ENCODE measurements at places on chromosomes 1 and 21.

DNA sequence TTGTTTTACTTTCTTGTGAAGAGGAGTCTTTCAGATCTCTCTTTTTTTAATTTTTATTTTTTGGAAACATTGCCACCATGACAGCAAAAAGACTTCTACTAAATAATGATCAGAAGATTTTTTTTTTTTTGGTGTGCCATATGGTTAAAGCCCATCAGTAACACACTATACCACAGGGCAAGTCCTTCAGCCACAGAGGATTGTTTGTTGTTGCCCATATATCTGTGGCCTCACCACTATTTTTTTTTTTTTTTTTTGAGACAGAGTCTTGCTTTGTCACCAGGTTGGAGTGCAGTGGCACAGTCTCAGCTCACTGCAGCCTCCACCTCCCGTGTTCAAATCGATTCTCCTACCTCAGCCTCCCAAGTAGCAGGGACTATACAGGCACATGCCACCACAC is 29.2 kb downstream of the UAP1 start:
- no peak for DNase-seq

GRCh38 chr1:241499910-241500309 is 19.6 kb downstream of the FH start:
- DNase-seq = no peak

- DNase-seq = peak; percentile 72
These were observed 2.2 kb upstream of the ARHGAP30 start for GRCh38 chr1:161071886-161072371.

DNA sequence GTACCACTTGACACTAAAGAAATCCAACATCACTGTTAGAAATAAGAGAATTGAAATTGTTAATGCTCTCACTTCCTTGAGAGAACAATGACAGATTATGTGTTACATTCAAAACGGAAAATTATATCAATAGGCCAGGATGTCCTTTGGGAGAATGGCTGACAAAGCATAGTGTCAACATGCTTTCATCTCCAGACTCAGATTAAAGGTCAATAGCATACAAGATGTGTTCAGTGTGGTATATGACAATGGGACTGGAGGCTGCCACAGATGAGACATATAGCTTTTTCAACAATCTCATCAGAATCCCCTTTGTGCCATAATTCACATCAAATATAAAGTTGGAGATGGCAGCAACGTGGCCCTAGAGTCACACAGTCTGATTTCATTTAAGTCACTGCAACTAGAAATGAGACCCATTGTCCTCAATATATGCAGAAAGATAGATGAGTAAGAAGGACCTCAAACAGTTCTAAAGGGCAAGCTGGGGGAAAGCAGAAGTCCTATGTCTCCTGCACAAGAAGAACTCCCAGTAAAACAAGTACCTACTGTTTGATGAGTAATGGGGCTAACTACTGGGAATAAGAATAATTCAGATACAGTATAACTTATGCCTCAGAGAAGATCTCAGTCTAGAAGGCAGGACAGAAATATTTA is 327.9 kb downstream of the TTLL7 start:
- DNase-seq = no peak

- DNase-seq = no peak
These were observed 1.9 kb downstream of the BTF3L4 start for GRCh38 chr1:52057876-52058415.

- no peak for DNase-seq
These were observed 152.2 kb downstream of the PEX14 start for GRCh38 chr1:10626791-10627410.

DNA sequence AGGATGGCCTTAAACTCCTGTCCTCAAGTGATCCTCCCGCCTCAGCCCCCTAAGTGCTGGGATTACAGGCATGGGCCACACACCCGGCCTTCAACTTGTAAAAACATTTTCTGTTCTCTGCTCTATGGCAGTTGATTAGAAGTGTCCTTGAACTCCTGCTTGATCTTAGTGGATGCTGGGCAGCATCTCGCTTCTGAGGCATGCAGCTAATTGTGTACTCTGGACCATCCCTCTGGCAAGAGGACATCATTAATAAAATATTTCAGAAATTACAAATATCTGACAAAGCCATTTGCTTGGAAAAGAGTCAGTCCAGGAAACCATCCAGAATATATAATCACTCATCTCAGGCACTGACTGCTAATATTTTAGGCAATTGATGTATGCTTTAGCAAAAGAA is 8.1 kb downstream of the NGF start:
- no peak for DNase-seq

DNA sequence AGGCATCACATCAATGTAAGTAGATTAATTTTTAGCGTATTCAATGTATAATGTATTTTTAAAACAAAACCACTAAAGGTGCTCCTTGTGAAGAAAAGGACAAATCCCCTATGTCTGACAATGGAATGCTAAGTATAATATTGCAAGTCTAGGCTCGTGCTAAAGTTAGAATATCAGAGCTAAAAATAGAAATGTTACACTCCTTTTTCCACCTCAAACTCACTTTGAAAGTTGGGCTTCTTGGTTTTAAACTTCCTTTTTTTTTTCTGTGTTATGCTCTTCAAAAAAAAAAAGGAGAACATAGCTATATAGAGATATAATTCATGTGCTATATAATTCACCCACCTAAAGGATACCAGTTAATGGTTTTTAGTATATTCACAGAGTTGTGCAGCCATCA is 3.6 kb upstream of the SERBP1 start:
- no peak for DNase-seq

GRCh38 chr1:153384958-153385580 is 5.8 kb downstream of the S100A8 start:
- DNase-seq = no peak

GRCh38 chr1:167643441-167643840 is 13.4 kb downstream of the RCSD1 start:
- DNase-seq = no peak

DNA sequence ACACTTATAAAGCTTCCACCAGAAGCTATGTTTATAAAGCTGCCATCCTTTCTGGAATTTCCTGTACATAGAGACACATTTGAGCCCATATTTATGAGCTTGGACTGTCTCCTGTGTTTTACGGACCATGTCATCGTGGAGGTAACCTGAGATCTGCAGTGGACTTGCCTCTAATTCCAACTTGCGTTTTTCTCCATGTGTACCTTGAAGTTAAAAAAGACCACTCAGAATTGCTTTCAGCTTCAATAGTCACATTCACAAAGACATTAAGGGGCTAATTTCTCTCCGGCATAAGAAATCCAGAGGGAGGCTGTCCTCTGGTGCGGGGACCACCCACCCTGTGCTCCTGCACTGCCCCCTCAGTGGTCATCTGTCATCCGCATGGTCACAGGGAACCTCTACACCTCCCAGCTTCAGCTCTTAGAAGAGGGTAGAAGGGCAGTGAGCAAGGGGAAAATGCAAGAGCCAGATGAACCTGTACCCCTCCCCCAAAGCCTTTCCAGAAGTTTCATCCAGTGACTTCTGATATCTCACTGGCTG is 521.4 kb upstream of the CAMK1G start:
- no peak for DNase-seq

DNA sequence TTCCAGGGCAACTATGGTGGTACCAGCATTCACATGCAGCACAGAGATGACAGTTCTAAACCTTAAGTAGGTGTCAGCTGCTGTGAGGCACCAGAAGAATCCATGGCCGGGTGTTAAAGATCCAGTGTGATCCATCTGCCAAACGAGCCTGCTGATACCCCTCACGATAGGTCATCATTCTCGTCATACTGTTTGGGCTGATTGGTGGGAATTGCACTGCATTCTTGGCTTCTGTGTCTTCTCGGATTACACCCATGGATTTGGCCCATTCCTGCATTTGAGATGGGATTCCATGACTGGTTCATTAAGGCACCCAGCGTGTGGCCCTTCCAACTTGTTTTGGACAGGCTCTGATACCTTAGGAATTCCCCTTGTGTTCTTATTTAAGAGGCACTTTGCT is 55.2 kb downstream of the ST6GALNAC3 start:
- no peak for DNase-seq

DNA sequence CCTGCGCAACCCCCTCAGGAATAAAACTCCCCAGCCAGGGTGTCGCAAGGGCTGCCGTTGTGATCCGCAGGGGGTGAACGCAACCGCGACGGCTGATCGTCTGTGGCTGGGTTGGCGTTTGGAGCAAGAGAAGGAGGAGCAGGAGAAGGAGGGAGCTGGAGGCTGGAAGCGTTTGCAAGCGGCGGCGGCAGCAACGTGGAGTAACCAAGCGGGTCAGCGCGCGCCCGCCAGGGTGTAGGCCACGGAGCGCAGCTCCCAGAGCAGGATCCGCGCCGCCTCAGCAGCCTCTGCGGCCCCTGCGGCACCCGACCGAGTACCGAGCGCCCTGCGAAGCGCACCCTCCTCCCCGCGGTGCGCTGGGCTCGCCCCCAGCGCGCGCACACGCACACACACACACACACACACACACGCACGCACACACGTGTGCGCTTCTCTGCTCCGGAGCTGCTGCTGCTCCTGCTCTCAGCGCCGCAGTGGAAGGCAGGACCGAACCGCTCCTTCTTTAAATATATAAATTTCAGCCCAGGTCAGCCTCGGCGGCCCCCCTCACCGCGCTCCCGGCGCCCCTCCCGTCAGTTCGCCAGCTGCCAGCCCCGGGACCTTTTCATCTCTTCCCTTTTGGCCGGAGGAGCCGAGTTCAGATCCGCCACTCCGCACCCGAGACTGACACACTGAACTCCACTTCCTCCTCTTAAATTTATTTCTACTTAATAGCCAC is 696 bp downstream of the TGFB2 start:
- DNase-seq = peak; percentile 32

GRCh38 chr1:86138746-86139145 is 17.8 kb downstream of the COL24A1 start:
- DNase-seq = no peak

GRCh38 chr1:159860456-159860855 is 2.0 kb downstream of the VSIG8 start:
- no peak for DNase-seq

- DNase-seq = no peak
These were observed 96.9 kb downstream of the ATP6V1G3 start for GRCh38 chr1:198443365-198444233.

GRCh38 chr1:94552071-94552586 is 10.6 kb upstream of the F3 start:
- no peak for DNase-seq

GRCh38 chr1:236301080-236301957 is 19.6 kb upstream of the ERO1B start:
- DNase-seq = no peak

DNA sequence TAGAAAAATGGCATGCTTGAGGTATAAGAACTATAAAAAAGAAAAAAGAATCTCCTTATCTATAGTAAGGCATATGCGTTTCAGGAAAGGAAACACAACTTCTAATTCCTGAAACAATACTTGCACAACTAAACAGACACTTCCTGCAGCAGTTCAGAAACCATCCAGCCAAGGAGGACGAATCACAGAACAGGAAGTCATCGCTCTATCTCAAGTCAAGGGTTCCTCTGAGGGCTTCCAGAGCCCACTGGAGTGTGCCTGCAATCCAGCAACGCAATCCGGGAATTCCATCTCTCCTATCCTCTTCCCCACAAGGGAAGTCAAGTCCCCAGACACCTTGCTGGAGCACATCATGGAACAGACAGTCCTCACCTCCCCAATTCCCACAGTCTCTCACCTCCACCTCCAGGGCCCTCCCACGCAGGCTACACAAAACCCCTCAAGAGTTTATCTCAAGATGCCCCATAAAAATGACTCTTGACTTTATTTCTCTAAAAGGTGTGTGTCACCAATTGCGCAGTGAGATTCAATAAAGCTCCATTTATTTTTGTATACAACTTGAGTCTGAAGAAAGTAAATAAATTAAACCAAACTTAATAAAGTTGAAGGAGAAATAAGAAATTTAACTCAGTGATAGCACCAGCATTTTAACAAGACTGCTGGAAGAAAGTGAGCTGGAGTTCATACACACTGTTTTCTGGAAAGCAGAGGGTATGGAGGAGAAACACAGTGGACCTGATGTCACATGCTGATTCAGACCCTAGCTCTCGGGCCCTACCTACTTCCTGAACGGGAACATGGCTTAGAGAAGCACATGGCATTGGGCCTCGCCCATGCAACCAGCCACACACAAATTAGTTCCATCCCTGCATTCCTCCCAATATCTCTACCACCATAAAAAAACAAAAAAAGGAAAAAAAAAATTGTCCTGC is 39.9 kb downstream of the SIPA1L2 start:
- DNase-seq = no peak

DNA sequence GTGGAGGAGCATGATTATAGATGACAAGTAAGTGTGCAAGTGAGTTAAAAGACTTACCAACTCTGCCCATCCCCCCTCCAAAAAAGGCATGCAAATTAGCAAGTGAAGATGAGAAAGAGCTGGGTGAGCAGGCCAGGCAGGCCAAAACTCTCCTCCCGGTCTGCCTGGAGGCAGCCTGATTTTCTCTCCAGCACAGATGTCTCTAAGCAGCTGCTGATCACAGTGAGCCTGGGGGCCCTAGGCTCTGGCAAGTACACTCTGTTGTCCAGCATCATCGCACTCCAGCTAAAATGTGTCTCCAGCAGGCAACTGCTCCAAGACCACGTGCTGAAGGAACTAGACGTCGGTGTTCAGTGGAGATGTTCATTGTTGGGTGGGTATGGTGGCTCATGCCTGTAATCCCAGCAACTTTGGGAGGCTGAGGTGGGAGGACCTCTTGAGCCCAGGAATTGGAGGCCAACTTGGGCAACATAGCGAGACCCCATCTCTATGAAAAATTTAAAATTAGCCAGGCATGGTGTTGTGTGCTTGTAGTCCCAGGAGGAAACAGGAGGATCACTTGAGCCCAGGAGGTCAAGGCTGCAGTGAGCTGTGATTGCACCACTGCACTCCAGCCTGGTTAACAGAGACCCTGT is 56.7 kb upstream of the PUM1 start:
- DNase-seq = no peak

GRCh38 chr1:1678581-1679380 is 13.8 kb downstream of the SLC35E2B start:
- no peak for DNase-seq

GRCh38 chr1:171611306-171611705 is 10.7 kb upstream of the MYOCOS start:
- no peak for DNase-seq

- DNase-seq = no peak
These were observed 2.9 kb upstream of the CAMK1G start for GRCh38 chr1:209580577-209580976.

DNA sequence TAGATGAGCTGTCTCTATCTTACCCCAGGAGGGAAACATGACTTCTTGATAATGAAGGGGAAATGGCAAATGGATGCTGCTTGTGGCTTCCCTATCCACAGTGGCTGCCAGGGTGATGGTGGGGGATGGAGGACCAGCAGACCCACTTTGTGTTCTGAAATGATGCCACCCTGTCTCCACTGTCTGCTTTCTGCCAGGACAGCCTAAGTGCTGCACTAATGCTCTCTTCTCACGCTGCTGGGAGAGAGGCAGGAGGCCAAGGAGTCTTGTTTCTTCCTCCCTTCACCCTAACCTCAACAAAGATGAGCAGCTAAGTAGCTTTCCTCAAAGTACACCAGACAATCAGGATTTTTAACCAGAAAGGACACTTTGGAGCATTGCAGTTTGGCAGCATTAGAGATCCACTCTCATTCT is 36.6 kb downstream of the XCL1 start:
- DNase-seq = no peak

- DNase-seq = no peak
These were observed 50.6 kb upstream of the SLC2A1 start for GRCh38 chr1:43009274-43009673.

All from CD4-positive, alpha-beta T cell treated with Interleukin-15 for 1 hour (primary cell).